ENCODE measurements at places on chromosomes 2 and 18.

DNA sequence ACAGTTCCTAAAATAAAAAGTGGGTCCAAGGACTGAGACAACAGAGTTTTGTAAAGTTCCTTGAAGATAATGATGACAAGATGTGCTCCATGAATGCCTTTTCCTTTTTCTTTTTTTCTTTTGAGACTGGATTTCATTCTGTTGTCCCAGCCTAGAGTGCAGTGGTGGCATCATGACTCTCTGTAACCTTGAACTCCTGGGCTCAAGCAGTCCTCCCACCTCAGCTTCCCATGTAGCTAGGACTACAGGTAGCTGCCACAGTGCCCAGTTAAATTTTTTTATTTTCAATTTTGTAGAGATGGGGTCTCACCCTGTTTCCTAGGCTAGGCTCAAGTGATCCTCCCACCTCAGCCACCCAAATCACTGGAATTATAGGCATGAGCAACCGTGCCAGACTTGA lies 16.1 kb upstream of the TTC27 start:
- DNase-seq: no peak

GRCh38 chr2:60966507-60967405 lies 50.8 kb upstream of the PEX13 start:
- no peak for DNase-seq

- no peak for DNase-seq
These were observed 201.0 kb downstream of the CYRIA start for GRCh38 chr2:16464641-16465040.

DNA sequence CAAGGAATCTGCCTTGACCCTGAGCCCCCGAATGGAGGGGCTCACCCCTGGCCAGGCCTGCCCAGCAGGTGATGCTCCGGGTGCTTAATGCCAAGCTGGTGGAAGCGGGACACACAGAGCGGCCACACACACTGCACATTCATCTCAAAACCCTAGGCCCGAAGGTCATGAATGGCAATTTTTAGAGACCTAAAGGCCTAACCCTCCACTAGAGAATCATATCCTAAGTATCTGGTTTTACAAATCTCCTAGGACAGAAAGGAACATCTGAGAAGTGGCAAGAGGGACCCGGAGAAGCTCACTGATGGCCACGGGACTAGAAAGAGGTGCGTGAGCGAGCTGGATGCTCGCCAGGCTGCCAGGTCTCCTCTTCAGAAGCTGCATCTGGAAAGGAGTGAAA lies 38.3 kb downstream of the ST3GAL5 start:
- no peak for DNase-seq

DNA sequence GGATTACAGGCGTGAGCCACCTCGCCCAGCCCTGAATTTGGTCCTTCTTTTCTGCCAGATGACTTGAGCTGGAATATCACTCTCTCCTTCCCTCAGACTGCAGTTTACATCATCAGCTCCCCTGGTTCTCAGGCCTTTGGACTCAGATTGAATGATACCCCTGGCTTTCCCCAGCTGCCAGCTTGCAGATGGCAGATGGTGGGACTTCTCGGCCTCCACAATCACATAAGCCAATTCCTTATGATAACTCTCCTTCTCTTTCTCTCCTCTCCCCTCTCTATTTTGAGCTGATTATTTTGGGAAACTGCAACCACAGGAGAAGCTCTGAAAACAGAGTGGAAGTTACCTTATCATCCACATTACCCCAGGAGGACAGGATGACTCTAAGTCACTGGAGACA lies 33.4 kb upstream of the ATP8B1 start:
- DNase-seq: no peak

DNA sequence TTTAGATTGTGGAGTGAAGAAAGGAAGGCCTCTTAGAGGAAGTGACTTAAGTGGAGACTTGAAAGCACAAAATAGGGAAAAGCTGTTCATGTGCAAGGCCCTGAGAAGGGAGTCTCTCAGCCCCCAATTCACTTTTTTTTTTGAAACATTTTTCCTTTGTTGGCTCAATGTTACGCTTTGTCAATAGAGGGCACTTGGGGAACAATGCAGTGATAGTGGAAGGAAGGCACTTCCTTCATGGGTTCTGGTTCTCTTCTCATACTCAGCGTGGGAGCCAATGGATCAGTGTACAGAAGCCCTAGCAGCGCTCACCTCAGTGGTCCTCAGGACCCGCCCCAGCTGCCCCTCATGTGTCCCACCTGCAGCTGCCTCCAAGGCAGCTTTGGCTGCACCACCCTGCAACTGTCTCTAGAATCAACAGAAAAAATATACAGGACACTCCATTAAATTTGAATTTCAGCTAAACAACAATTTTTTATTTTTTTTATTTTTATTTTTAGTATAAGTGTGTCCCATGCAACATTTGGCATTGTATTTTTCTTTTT lies 8.6 kb upstream of the C2orf42 start:
- no peak for DNase-seq

- no peak for DNase-seq
These were observed 27.5 kb downstream of the TMEM18 start for GRCh38 chr2:649426-650342.

DNA sequence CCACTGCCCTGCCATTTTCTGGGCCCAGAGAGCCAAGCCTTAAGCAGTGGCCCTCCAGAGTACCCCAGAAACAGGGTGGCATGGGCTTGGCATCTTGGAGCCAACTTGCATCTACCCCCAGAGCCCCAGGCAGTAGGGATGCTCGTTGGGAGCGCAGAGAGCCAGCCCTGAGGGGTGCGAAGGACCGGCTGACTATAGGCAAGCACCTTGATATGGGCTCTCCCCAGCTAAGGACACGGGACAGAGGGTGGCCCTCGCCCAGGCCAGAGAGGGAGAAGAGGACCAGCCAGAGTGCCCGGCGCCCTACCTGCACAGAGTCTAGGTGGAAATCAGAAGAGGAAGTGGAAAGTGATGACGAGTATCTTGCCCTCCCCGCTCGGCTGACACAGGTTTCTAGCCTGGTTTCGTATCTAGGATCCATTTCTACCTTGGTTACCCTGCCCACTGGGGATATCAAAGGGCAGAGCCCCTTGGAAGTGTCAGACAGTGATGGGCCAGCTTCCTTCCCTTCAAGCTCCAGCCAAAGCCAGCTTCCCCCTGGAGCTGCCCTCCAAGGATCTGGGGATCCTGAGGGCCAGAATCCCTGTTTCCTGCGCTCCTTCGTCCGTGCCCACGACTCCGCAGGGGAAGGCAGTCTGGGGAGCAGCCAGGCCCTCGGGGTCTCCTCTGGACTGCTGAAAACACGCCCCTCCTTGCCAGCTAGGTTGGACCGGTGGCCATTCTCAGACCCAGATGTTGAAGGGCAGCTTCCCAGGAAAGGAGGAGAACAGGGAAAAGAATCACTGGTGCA lies 16.2 kb downstream of the CEP68 start:
- no peak for DNase-seq

DNA sequence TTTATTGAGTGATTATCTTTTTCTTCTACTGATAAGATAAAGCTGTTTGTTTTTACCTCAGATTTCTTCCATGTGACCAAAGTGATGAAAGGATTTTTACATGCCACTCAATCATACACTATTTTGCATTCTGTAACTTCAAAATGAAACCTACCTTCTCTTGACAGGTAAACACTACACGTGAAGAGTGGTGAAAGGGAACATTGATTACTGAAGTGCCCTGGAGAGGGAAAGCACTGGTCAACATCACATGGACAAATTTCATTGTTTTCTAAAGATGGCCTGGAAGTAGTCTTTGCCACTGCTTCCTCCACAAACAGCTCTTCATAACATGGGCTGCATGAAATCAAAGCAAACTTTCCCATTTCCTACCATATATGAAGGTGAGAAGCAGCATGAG lies 120.1 kb downstream of the HIBCH start:
- no peak for DNase-seq

- no peak for DNase-seq
These were observed 428.7 kb upstream of the ID2 start for GRCh38 chr2:8252997-8253694.

GRCh38 chr2:114352988-114353387 lies 89.5 kb upstream of the DPP10 start:
- no peak for DNase-seq

GRCh38 chr2:73000808-73001570 lies 70.5 kb downstream of the SFXN5 start:
- no peak for DNase-seq

DNA sequence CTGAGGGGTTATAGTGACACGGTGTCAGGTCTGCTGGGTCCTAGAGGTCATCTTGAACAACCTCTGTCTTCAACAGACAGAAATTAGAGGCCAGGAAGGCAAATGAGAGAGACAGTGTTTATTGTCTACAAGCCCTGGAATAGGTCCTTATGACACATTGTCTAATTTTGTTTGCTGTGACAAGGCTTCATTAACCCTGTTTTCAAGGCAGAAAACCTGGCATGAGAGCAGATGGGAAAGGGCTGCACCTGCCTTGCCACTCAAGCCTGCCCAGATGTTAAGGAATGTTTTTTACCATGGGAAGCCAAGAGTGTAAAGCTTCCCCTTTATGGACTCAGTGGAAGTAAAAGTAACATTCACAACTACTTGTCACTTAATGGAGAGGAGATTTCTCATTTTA lies 275.3 kb downstream of the KCNS3 start:
- DNase-seq: no peak

GRCh38 chr2:157837851-157838441 lies 38.2 kb downstream of the ACVR1 start:
- no peak for DNase-seq

GRCh38 chr2:141301551-141301950 lies 829.3 kb downstream of the LRP1B start:
- DNase-seq: no peak

DNA sequence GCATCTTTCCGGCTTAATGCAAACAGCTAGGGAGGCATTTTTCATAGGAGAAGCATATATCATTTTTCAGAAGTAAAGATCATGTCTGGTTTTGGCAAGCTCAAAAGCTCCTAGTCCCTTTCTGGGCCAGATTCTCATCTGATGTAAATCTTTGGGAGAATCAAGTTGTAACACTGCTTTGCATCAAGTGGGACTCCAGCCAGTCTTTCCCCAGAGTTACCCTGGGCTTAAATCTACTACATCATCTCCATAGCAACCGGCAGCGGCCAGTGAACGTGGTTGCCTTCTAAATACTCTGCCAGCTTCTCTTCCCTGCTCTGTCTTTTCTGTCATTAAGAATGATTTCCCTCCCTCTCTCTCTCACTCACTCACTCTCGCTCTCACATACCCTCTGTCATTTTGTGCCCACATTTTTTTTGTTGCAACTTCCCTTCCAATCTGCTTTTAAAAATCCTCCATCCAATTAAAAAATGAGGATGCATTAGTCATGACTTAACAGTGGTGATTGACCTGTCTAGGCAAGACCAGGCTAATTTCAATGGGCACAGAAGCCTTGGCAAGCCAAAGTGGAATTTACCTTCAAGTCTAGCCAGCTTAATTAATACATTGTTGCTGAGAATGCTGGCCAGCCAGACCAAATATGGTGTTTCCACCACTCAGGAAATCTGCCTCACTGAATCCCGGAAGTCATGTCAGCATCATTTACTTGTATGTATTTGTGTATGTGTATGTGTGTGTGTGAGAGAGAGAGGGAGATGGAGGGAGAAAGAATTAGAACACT lies 93.0 kb downstream of the NRP2 start:
- no peak for DNase-seq

- DNase-seq: no peak
These were observed 32.9 kb downstream of the EHD3 start for GRCh38 chr2:31266804-31267203.

DNA sequence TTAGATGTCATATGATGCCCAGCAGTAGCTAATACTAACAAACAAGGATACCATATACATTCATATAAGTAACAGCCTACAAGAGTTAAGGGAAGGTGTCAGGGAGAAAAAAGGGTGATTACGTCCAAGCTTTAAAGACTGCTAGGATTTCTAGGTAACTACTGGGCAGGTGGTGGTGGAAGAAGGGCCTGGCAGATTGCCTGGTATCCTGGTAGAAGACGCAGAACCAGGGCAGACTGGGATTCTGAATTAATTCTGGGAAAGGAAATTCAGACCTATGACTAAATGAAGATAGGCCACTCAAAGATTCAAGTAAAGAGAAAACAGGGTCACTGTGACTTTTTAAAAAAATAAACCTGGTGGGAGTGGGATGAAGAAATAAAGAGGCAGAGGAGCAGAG lies 31.9 kb downstream of the NDUFA10 start:
- DNase-seq: no peak

- no peak for DNase-seq
These were observed 183.3 kb downstream of the ASXL3 start for GRCh38 chr18:33761363-33761762.

- no peak for DNase-seq
These were observed 9.1 kb downstream of the AP1S3 start for GRCh38 chr2:223828314-223828713.

DNA sequence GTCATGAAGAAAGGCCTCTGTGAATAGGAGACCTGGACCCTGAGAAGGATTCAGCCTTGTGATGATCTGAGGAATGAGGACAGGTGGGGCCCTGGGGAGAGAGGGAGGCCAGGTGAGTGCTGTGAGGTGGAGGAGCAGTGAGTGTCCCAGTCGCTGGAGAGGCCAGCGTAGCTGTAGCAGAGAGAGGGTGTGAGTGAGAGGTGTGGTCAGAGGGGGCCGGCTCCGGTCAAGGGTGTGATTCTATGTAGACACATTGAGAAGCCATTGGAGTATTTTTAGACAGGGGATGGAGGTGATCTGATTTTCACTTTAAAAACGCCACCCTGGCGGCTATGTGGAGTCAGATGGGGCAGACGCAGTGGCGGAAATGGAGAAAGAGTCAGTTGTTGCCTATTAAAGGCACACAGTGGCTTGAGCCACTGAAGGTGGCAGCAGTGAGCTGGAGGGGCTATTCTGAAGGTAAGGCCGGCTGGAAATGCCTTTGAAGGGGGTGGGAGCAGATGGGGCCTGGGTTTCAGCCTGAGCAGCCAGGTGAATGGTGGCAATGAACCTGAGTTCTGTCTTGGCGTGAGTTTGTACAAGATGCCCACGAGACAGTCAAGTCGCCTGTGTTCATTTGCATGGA lies 55.6 kb downstream of the GREB1 start:
- no peak for DNase-seq

GRCh38 chr18:10085416-10085815 lies 171.6 kb downstream of the VAPA start:
- no peak for DNase-seq

- no peak for DNase-seq
These were observed 16.9 kb downstream of the HS1BP3 start for GRCh38 chr2:20633794-20634506.

GRCh38 chr2:218960309-218961165 lies 1.1 kb downstream of the CDK5R2 start:
- no peak for DNase-seq

GRCh38 chr2:46520130-46520711 lies 40.9 kb downstream of the TMEM247 start:
- DNase-seq: no peak

Measured in T-helper 17 cell (primary cell).